Stimulated activated CD8-positive, alpha-beta memory T cell treated with anti-CD3 and anti-CD28 coated beads, Interleukin-2, amount 100 ng/mL, for 48 hours (primary cell): ENCODE measurements at places on chromosomes 1 and 21.

DNA sequence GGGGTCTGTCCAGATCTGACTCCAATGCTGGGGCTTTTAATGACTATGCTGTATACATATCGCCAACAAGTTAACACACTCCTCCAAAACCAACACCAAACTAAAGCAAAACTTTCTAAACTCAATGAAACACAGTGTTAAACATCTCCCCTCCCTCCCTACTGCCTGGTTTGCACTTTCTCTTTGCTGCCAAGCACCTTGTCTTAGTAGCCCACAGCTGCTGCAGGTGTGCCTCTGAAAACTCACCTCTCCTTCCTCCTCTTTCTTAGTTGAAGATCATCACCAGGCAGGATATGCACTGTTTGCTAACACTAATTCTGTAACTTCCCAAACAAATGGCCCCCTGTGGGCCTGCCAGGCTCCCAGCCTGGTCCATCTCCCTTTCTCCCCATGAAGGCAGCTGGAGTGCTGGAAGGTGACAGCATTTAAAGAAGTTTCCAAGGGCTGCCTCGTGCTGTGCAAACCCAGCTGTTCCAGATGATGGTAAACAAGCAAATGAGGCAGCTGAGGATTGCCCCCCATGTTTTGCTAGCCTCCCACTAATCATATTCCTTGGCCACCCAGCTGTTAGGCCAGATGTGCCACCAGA, 213.7 kb downstream of the ASTN1 start:
- no peak for DNase-seq

GRCh38 chr1:14891991-14892390, 261.6 kb upstream of the TMEM51 start:
- no peak for DNase-seq

- no peak for DNase-seq
Measured at GRCh38 chr1:115069659-115070308, 19.5 kb downstream of the TSPAN2 start.

GRCh38 chr1:27517907-27518718, 28.1 kb upstream of the WASF2 start:
- no peak for DNase-seq

DNA sequence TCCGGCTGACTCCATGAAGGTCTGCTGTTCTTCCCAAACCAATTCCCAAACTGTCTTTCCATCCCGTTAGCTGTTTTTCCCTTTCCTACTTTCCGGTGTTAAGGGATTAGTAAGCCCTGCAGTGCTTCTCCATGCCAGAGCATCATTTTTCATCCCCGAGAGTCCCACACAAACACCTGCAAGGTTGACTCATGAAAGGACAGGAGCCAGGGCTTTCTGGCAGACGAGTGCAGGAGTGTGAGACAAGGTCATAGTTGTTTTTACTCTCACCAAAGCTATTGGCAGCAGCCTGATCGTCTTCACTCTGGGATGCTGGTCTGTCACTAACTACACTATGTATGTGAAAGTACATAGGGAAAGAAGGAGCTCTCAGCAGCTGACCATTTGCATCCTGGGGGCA, 10.2 kb upstream of the BECN2 start:
- DNase-seq, result no peak

- no peak for DNase-seq
Measured at GRCh38 chr1:23124259-23125026, 44.2 kb downstream of the LUZP1 start.

DNA sequence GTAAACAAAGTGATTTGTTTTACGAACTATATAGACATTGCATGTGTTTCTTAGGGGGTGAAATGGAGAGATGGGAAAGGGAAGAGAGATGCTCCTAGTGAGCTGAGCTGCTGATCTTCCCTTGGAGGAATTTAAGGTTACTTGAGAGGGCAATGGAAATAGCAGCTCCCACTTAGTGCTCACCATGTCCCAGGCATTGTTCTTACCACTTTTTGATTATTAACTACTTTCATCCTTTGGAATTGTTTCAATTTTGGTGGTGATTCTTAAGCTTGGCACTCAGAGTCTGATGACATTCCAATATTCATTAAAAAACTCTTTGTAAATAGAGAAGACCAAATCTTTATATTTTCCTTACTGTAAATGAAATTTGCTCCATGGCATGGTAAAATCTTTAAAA, 124.9 kb downstream of the ITSN1 start:
- no peak for DNase-seq

GRCh38 chr1:223738465-223739365, 26.4 kb downstream of the CAPN2 start:
- no peak for DNase-seq

- no peak for DNase-seq
Measured at GRCh38 chr1:63624911-63625310, 31.7 kb downstream of the PGM1 start.

DNA sequence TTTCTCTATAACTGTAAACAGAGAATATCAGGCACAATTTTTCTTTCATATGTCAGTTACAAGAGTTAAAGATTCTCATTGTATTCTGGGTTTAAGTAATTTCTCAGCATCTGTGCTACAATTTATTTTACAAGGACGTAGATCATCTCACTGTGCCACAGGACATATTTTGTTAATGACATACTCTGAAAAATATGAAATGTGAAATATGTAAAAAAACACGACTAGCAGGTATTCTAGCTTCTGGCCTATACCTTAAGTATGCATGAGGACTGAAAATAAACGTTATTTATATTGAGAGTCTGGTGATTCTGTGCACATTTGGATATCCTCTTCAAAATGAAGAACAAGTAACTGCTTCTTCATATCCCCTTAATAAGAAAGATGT, 308.8 kb downstream of the BRINP3 start:
- no peak for DNase-seq

- no peak for DNase-seq
Measured at GRCh38 chr1:230427094-230427876, 1.2 kb upstream of the PGBD5 start.

DNA sequence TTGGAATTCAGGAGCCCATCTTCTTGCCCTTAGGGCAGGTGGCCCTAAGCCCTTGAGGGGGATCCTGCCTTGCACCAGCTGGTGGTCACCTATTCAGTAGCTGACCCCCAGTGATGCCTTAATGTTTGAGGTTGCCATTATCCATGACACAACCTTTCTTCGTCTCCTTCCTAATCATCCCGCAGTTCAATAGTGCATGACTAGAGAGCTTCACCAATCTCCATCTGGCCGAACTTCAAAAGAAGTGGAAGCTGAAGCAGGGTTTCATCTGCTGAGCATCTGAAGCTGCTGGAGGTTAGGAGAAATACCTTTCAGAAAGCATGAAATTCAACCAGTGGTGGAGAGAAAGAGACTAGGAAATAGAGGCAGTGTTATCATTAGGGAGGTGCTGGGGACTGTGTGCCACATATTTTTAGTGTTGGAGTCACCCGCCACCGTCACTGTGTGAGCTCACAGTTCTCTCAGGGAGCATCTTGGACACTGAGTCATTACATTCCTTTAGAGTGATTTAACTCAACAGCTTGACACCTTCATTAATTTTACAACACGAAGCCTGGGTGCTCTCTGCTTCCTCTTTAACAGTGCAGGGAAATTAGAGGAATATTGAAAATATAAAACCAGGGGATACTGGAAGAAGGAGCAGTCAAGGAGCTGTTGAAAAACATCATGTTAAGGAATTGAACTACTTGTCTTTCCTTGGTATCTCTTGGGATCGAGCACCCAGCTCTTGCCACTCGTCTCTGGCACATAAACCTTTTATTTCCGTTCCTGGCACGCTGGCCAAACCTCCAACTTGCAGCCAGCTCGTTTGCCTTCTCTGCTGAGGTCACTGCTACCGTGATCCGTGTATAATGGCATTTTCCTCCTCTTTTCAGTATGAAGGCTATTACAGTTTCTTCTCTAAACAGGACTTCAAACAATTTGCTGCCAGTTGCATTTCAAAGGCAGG, 53.6 kb downstream of the PEX14 start:
- no peak for DNase-seq

DNA sequence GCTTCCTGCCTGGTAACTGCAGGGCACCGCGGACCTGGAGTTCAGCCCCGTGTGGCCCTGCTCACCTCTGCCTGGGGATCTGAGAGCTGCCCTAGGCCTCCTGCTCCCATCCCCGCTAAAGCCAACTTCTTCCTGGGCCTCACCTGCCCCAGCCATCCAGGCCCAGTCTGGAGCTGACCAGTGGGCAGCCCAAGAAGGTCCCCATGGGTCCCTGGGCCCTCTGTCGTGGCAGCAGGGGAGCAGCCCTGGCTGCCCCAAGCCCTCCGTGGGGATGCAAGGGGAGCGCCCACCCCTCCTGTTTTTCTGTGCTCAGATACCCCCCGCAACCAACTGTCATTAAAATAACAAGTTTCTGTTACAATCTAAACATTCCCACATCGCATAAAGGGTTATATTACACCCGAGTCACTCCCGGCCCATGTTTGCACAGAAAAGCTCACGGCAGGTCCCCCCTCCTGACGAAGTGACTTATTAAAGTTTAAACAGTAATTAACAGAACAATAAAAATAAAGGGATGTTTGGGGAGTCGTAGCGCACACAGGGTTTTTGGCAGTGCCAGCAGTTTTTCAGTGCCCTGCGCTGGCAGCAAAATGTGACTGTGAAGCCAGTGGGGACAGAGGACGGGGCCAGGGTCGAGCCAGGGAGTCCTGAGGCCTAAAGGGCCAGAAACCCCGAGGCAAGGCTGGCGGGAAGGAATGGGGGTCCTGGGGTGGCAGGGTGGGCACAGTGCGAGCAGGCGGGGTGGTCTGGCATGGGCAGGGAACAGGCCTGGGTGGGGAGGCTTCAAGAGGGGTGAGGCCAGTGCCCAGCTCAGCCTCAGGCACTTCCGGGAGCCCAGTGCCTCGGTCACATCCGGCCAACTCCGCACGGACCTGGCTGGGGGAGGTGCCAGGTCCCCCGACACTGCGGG, 121.5 kb downstream of the CASZ1 start:
- no peak for DNase-seq

GRCh38 chr1:107487506-107487905, 346.7 kb downstream of the NTNG1 start:
- DNase-seq, result no peak
